Stimulated activated CD4-positive, alpha-beta T cell treated with anti-CD3 and anti-CD28 coated beads, Interleukin-1b, Interleukin-23, amount 100 ng/mL, for 1 hour (primary cell): ENCODE measurements at places on chromosomes 11 and 22.

DNA sequence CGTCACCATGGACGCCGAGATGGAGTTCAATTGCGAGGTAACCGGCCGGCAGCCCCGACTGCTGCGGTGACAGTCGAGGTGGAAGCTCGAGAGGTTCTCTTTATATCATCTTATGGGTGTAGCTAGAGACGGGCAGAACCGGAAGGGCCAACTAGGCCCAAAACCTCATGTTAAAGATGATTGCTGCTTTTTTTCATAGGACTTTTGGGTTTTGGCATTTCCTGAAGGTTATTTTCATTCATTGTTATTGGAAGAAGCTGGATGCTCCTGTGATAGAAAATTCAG, 585 bp downstream of the NF2 start:
- no peak for DNase-seq

DNA sequence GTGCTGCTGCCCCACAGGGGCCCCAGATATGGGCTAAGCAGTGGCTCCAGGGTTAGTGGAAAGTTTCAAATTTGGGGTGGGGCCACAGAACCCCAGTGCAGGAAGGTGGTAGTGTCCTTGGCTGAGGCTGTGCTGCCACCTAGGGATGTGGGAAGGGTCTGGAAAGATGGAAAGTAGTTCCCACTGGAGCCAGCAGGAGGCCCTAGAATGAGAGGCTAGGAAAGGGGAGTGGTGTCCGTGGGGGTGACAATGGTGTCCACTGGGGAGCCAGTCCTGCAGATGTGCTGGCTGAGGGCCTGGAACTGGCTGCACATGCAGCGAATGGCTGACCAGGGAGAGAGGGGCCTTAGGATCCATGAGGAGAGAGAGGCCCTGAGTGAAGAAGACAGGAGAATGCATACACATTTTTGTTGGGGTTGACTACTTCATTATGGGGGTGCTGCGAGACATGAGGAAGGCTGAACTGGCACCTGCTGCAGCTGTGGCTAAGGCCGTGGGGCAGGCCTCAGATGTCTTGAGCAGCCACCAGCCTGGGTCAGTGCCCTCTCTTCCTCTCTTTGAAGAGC, 21.1 kb downstream of the RFPL3 start:
- no peak for DNase-seq

DNA sequence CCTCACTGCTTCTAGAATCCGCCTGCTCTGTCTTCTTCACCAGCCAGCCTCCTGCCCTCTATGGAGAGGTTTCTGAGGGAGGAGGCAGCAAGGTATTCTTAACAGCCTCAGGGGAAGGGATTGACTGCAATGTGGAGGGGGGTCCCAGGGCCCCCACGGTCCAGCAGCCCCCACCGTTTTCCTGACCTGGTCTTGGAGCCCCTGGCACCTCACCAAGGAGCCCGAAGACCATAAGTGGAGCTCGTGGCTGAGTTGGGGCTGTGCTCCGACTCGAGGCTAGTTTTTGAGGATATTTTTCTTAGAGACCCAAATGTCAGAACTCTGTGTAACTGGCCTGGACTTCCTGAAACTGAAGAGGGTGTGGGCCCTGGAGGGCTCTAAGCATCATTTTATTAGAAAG, 590.0 kb downstream of the BRD1 start:
- DNase-seq, result no peak

DNA sequence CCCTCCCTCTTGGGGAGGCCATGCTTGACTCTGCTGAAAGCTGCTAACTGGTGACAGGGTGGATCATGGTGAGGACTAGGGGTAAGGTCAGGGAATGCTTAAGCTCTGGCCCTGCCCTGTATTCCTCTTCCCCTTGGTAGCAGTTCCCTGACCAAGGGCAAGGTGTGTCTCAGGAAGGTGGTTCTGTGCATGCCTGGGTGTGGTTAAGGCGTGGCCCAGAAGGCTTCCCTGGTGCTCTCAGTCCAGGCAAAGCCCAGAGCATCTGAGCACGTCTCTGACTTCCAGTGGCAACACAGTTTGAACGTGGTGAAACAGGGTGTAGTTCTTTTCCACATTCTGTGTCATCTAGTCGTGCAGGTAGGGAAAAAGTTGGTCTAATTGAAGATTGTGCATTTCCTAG, 53.1 kb upstream of the HORMAD2 start:
- DNase-seq, result no peak

DNA sequence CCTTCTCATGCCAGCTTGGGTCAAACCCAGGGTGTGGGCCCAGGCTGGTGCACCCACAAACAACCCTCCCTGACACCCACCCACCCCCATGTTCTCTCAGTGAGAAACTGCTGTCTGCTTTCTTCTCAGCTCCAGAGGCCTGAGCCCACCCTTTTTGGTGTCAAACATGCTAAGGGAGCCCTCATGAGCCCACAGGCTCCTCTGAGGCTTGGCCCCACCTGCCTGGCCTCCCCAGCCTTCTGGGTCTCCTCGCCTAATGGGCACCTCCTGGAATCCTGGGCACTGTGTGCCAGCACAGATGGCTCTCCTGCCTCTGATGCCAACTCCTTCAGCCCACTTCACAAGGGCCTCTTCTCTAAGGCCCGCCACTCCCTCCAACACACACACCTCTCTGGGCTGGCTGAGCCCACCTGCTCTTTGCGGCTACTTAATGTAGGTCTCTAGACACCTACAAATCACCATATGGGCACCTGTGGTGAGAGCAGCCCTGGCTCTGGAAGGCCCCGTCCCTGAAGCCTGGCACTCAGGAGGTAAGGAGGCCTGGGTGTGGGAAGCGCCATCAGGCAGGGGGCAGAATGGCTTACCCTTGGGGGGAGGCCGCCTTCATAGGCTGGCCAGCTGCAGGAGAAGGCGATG, 4.4 kb downstream of the NAGA start:
- DNase-seq, result no peak

DNA sequence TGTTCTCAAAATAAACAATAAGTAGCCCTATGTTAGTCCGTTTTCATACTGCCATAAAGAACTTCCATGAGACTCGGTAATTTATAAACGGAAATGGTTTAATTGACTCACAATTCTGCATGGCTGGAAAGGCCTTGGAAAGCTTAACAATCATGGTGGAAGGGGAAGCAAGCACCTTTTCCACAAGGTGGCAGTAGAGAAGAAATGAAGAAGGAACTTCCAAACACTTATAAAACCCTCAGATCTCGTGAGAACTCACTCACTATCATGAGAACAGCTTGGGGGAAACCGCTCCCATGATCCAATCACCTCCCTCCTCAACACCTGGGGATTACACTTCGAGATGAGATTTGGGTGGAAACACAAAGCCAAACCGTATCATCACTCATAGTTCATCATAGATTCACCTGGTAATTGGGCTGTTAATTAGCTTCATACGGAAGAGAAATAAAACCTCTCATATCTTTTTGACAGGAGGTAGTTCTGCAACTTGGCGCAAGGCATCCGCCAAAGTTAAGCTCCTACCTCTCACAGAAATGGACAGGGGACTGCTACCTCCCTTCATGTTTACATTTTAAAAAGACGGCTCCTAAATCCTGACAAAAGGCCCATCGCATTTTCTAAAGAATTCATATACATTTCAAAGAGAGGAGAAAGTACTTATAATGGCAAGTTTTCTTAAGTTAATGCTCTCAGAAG, 49.0 kb downstream of the MUC15 start:
- DNase-seq, result no peak

- no peak for DNase-seq
Observed at GRCh38 chr11:2554338-2555207, 109.8 kb downstream of the KCNQ1 start.

GRCh38 chr11:27898166-27898565, 197.9 kb upstream of the BDNF start:
- no peak for DNase-seq

DNA sequence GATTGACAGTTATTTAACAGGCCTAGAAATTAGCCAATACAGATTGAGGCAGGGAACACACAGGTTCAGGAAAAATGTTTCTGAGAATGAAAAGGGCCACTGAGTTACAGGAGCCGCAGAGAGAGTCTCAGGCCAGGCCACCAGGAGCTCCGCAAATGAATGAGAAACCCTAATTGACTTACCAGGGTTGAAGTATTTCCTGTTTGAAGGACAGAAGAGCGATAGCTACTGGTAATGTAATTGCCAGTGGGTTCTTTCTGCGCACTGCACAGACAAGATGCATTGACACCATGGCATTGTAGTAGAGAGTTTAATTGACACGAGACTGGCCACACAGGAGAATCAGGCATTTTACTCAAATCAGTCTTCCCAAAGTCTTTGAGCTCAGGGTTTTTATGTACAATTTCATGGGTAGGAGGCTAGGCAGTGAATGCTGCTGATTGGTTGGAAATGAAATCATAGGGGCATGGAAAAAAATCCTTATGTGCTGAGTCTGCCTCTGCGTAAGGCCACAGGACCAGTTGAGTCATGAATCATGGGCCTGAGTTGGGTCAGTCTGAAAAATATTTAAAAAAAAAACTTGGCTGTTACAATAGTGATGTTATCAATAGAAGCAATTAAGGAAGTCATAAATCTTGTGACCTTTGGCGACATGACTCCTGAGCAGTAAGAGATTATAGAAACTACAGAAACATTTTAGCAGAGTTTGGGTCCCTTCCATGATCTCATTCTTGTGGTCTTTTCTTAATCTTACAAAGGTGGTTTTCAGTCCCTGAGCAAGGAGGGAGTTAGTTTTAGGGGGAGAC, 203.8 kb downstream of the CASP12 start:
- DNase-seq, result no peak

DNA sequence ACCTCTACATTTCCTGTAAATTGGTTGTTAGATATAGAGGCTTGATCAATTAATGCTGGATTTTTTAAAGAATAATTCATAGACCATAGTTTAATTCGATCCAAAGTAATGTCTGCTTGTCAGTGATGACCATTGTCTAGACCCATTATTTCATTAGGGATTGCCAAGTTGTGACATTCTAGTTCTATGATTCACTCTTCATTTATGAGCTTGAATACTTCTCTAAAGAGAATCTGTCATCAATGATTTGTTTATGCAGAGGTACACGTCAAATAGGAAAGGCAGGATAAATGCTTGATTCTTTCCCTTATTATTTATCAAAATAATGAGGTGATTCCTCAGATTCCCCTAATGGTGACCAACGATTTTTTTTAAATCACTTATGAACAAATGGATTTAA, 24.0 kb upstream of the ROBO3 start:
- no peak for DNase-seq

DNA sequence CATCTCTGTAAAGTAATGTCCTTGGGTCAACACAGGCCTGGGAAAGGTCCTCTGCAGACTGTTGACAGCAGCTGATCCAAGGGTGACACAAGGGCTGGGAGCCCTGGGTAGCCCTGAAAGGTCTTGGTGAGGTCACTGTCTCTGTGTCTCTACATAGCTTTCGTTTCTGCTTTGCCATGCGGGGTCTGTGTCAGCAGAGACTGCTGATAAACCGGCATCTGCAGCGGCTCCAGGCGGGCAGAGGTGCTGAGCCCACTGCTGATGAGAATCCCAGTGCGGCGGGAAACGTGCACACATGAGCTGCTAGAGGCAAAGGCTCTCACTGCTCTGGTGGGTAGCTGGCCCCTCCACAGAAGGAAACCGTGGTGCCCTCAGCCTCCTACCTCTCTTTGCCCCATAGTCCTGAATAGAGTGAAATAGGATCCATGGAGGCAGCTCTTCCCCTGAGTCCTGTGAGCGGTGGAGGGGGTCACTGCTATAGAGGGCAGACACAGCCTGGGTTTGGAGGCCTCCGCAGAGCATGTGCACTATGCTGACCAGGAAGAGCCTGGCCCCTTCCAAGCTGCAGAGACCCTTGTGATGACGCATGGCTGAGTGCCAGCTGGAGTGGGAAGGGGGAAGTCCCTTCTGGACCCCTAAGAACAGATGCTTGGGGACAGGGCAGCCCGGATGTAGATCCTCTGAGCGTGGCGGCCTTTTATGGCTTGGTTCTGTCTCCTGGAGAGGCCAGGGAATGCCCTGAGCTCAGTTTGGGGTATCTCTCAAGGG, 17.8 kb upstream of the ST3GAL4 start:
- DNase-seq, result no peak
